Ammon's horn (tissue), 1 donor: ENCODE measurements at places on chromosomes 6 and 20.

DNA sequence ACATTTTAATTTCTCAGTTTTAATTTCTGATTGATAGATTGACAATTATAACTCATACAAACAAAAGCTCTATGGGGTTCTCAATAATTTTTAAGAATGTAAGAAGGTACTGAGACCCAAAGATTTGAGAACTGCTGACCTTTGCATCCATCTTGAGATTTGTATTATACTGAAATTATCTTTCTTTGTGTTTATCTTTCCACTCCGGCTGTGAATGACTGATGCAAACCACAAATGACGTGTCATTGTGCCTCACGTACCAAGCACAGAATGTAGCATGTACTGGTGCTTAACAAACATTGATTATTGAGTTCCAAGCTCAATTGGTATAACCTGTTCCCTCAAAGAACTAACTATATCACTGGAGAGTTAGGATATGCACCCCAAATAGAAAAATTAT, 152.1 kb upstream of the SMLR1 start:
- no peak for DNase-seq

DNA sequence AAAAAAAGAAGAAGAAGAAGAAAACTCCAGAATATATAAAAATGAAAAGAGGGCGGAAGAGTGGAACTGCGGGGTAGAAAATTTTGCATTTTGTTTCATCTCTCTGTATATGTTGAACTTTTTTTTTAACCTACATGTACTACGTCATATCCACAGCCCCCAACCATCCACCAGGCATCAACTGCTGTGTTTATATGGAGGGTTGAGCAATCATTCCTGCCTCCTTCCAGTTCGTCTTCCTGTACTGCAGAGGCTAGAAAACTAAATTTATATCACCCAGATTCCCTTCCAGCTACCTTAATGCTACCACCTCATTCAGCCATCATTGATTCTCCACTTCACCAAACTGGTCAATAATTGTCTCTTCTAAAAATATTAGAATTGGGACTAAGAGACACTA, 9.5 kb upstream of the SIGLEC1 start:
- no peak for DNase-seq

DNA sequence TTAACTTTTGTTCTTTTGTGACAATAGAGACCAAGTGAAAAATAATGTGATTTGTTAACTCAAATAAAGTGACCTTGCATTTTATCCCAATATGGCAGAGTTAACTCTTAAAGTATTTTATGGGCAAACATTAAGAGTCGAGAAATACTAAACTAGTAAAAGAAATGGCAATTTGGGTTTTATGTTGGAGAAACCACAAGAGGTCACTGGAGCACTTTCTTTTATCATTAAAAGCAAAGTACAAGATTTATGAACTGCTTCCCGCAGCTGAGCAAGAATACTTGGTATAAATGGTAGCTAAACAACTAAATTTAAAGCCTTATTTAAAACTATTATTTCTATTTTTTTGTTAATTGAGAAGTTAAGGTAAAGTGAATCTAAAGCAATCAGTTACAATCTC, 33.5 kb upstream of the MCM9 start:
- DNase-seq = peak; percentile 28

GRCh38 chr6:144400321-144400720, 115.2 kb downstream of the UTRN start:
- no peak for DNase-seq

- DNase-seq = no peak
Observed at GRCh38 chr20:4703281-4703676, 18.4 kb upstream of the PRND start.

GRCh38 chr6:38783443-38784228, 68.5 kb downstream of the DNAH8 start:
- no peak for DNase-seq

DNA sequence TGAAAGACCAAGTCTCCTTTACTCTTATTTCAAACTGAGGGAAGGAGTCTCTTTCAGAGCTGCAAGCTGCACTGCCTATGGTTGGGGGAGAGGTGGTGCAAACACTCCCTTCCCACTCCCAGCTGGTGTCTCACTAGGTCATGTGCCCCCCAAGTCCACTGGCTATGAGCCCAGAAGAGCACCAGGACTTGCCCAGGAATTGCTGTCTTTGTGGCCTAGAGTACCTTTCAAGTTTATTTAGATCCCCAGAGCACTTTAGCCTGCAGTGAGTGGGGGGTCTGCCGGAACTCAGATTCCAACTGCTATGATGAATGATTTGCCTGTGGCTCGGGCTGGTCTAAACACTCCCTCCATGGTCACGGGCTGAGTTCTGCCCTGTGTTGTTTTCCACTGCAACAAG, 192.6 kb upstream of the CITED2 start:
- DNase-seq = no peak

- peak; percentile 9 for DNase-seq
Observed at GRCh38 chr20:46088409-46089166, 1.2 kb downstream of the NCOA5 start.

DNA sequence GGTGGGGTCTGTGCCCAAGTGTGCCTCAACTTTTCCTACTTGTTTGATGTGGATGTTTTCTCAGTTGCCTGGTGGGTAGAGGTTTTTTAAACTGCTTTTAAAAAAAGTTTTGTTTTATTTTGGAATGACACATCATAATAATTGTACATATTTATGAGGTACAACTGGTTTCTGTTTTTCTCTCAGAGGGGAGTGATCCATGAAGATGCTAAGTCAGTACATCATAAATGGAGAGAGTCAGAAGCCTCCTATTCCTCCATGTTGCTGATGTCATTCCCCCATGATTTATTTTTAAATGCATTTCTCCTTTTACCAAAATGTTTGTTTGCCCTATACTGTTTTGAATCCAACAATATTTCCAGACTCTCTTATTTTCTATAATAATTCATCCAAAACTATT, 77.3 kb upstream of the CLVS2 start:
- DNase-seq = no peak

DNA sequence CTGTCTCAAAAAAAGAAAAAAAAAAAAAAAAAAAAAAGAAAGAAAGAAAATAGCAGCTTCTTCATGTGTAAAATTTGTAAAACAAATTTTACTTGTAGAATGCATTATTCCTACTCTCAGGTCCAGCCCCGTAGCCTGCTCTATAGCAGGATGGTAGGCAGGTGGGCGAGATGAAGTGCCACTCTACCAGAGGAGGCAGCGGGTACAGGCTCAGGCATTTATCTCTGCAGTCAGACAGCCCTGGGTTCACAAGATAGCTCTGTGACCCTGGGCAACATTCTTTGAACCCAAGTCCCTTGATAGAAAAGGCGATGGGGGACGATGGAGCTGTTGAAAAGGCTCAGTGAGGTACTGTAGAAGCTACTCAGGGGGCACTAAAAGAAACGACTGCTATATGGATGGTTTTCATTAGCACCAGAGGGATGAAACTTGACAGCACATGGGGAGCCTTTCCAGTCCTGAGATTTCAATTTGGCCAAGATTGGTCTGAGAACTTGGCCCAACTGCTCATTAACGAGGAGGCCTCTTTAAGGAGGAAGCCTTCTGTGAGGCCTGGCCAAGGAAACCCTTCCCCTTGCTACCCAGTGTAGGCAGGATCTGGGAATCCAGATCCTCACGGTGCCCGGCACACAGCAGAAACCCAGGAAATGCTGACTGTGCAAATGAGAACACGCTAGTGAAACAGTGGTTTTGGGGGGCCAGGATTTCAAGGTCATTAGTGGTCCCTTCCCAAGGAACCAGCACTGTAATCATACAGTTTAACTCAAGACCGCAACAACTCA, 63.1 kb downstream of the MYH7B start:
- no peak for DNase-seq

GRCh38 chr6:165649166-165650137, 13.6 kb downstream of the PDE10A start:
- DNase-seq = no peak

- DNase-seq = peak; percentile 71
Observed at GRCh38 chr20:63915471-63915870, 20.5 kb downstream of the DNAJC5 start.

GRCh38 chr6:14925699-14926026, 320.2 kb upstream of the JARID2 start:
- no peak for DNase-seq

DNA sequence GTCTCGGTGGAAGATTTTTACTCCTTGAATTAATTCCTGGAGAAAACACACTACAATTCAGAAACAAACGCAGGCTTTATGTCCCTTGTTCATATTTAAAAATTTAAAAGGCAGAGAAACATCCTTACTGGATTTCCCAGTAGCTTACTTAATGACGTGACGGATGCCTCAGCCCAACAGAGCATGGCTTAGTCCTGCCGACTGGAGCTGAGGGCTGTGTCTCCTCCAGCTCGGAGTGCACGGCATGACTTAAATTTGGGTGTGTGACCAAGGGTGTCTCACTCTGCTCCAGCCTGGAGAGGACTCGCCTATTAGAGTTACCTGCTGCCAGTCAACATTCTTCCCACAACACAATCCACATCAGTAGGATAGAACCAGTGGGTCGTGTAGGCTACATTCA, 107.1 kb downstream of the PSMB1 start:
- no peak for DNase-seq

DNA sequence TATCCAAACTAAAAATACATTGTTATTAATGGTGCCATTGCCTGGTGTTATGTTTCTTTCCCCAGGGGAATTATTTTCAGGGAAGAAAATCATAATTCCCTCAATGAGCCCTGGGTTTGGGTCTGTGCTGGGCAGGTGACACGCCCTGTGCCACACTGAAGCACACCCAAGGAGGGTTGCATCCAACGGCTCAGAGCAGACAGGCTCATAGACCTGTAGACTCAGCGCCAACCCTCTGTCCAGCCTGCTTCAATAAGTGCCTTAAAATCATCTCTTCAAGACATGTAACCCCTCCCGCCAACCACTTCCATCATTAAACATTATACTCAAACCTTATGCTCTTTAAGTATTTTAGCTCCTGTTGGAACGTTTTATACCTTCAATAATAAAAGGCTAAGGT, 225.3 kb upstream of the CDH4 start:
- no peak for DNase-seq

- no peak for DNase-seq
Observed at GRCh38 chr6:144062786-144063185, 32.6 kb downstream of the SF3B5 start.

DNA sequence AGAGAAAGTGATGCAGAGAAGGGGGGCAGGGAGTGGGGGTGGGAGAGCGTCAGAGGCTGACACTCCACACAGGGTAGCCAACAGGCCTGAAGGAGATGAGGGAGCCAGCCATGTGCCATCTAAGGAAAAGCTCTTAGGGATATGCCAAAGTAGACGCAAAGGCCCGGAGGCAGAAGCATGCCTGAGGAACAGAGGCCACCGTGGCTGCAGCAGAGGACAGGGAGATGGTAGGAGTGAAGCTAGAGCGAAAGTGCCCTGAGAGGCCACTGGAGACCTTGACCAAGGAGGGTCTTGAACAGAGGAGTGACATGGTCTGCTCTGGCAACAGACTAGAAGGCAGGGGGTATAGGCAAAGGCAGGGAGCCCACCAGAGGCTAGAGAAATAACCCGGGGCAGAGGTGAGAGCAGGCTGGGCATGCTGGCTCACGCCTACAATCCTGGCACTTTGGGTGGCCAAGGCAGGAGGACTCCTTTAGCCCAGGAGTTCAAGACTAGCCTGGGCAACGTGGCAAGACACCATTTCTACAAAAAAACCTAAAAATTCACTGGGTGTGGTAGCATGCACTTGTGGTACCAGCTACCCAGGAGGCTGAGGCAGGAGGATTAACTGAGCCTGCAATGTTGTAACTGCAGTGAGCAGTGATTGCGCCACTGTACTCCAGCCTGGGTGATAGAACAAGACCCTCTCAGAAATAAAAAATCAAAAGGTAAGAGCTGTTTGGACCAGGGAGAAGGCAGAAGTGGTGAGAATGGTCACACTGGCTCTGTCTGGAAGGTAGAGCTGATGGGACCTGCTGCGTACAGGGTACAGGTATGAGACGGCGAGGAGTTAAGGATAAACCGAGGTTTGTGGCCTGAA, 6.3 kb downstream of the RRBP1 start:
- no peak for DNase-seq

- DNase-seq = no peak
Observed at GRCh38 chr20:64107736-64108457, 532 bp upstream of the NPBWR2 start.

- no peak for DNase-seq
Observed at GRCh38 chr6:11459079-11459610, 78.4 kb upstream of the TMEM170B start.

DNA sequence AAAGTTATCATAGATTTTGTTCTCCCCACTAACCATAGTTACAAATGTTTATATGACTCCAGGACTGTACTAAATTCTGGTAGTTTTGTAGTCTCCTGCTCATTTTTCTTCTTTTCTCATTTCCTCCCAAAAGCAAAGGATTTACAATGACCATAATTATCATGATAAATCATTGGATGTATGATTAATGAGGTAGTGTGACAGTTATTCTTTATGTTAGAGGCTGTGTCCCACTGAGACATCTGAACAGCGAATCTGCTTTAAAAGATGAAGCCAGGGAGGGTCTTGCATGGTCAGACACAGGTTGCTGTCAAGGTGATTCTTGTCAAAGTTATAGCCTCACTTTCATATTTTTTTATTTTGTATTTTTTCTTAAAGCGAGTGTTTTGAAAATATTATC, 285.2 kb upstream of the STXBP5 start:
- DNase-seq = no peak

GRCh38 chr6:166106076-166106686, 61.5 kb downstream of the TBXT start:
- DNase-seq = peak; percentile 83

DNA sequence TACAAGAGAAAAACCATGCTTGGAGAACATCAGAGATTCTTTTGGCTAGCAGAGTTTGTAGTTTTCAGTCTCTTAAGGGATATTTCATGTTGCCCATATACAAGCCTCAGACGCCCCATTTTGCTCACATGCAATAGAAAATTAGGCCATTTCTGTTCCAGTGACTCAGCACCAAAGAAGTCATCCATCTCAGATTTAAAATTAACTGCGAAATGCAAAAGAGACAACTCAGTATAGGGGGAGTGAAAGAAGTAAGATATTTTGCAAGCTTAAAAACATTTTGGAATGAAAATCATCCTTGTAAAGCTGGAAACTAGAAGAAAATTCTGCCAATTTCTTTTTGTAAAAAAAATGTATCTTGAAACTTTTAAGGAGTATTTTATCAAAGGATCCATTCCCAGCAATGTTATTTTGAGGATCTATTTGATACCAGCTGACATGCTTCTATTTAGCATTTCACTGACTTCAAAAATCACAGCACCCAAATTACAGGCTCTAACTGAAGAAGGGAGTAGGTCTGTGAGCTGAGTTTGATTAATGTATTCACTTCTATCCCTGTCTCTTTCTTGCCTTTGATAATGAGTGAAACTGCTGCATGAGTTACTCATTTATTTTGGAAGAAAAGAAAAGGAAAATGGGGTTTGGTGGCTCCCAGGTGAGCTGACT, 223.7 kb upstream of the SULF2 start:
- DNase-seq = no peak

DNA sequence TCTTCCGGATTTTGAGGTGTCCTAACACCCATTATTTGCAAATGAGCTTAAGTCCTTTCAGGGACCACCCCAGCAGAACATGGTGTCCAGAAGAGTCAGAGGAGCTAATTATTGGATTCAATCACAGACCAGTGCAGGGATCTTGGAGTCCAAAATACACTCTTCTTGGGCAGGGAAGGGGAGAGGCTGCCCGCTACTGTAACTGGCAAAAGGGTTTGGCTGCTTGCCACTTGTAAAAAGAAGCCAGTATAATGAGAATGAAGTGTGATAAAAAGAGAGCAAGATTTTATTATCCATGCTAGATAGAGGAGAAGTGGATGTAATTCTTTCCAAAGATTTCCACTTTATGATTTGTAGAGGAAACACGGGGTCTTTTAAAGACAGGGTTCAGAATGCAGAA, 19.3 kb downstream of the SPINT3 start:
- DNase-seq = no peak

- no peak for DNase-seq
Observed at GRCh38 chr6:135053406-135053805, 1.2 kb downstream of the HBS1L start.

GRCh38 chr6:12467706-12468670, 177.8 kb downstream of the EDN1 start:
- no peak for DNase-seq
